ENCODE measurements at places on chromosomes 16 and 17.

DNA sequence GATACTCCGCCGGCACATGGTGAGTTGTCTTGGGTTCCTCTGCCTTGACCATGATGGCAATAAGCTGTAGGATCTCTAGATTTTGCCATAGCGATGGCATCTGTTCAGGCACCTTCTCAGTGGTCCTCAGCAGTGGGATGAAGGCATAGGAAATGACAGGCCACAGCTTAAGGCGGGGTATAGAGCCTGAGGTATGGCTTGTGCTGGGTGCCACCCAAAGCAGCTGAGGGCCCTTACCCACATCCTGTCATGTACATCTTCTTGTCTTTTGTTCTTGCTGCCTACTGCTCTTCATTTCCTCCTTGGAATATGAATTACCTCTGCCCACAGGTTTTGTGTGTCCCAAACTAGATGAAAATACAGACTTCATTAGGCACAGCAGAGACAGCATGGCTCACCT, 29.5 kb downstream of the KAT7 start:
- no peak for DNase-seq

GRCh38 chr16:58418026-58418425, 25.8 kb downstream of the GINS3 start:
- no peak for DNase-seq

DNA sequence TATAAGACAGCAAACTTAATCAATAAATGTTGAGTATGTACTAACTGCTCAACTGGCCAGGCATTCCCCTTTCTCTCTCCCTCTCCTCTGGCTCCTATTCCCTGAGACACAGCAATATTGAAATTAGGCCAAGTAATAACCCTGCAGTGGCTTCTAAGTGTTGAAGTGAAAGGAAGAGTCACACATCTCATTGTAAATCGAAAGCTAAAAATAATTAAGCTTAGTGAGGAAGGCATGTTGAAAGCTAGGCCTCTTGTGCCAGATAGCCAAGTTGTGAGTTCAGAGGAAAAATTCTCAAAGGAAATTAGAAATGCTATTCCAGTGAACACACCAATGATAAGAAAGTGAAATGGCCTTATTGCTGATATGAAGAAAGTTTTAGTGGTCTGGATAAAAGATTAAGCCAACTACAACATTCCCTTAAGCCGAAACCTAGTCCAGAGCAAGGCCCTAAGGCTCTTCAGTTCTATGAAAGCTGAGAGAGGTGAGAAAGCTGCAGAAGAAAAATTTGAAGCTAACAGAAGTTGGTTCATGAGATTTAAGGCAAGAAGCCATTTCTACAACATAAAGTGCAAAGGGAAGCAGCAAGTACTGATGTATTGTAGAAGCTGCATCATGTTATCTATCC, 35.4 kb upstream of the ABCC11 start:
- no peak for DNase-seq

GRCh38 chr17:83054518-83055125, 24.8 kb upstream of the METRNL start:
- DNase-seq = no peak

DNA sequence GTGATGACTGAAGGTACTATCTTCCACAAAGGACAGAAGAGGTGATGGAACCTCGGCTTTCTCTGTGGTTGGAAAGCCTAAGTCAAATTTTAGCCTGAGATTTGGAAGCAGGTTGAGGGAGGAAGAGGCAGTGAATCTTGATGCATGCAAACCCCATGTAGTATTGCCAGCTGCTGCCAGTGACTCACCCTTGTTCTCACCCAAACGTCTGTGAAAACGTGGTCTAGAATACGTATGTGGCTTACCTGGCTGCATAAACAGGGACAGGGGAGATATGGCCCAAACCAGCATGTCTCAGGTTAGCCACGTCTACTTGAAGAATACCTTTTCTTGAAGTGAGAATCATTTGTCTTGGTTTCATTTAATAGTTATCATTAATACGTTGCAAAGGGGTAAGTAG, 438.0 kb upstream of the MAF start:
- DNase-seq = no peak

GRCh38 chr16:85040685-85041084, 13.1 kb downstream of the KIAA0513 start:
- no peak for DNase-seq

GRCh38 chr16:26733710-26734109, 333.0 kb upstream of the C16orf82 start:
- DNase-seq = no peak

DNA sequence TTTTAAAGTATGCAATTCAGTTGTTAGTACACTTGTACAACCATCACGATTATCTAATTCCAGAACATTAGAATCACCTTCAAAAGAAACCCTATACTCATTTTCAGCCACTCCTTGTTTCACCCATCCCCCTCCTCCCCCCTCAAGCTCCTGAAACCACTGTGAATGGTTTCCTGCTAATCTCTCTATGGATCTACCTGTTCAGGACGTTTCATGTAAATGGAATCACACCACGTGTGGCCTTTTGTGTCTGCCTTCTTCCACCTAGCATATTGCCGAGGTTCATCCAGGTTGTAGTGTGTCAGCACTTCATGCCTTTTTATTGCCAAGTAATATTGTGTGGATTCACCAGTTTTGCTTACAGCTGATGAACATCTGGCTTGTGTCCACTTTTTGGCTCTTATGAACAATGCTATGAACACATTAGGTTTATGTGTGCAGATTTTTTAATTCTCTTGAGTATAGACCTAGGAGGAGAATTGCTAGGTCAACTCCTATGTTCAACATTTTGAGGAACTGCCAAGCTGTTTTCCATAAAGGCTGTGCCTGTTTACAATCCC, 17.8 kb downstream of the EIF4A3 start:
- no peak for DNase-seq

DNA sequence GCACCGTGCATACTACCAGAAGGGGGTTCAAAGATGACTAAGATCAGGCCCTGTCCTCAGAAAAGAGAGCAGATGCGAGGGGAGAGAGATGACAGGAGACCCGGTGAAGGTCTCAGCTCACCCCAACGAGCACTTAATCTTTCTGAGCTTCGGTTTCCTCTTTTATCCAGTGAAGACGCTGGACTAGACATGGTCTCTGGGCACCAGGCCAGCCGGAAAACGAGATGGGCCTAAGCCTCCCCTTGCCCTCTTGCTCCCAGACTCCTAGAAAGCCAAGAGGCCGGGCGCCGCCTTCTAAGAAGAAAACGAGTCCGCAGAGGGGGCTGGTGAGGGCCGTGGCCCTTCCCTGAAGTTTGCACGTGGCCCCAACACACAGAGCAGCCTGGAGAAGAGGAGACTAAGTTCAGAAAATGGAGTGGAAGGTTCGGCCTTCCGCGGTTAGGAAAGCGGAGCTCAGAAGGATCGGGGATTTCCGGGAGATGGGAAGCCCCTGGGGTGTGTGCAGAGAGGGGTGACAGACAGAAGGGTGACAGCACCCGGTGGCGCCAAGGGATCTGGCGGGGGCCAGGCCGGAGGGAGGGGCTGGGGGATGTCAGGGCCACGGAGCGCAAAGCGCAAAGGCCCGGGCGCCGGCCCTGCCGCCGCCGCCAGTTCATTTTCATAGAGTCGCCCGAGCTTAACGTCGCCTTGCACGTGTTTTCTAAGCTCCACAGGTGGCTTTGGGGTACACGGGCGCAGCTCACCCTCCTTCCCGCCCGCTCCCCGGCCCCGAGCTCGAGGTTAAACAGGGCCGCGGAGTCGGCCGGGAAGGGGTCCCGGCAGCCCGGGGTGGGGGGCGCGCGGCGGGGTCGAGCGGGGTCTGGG, 42.1 kb upstream of the BHLHA9 start:
- no peak for DNase-seq

GRCh38 chr16:26129997-26130396, 438.2 kb downstream of the HS3ST4 start:
- no peak for DNase-seq

- DNase-seq = peak; percentile 97
Measured at GRCh38 chr17:4263282-4264215, at the start of gene ANKFY1. Gene ANKFY1 (minus strand): TSS chr17:4263979. CDS start chr17:4263941, 38 bp downstream.

DNA sequence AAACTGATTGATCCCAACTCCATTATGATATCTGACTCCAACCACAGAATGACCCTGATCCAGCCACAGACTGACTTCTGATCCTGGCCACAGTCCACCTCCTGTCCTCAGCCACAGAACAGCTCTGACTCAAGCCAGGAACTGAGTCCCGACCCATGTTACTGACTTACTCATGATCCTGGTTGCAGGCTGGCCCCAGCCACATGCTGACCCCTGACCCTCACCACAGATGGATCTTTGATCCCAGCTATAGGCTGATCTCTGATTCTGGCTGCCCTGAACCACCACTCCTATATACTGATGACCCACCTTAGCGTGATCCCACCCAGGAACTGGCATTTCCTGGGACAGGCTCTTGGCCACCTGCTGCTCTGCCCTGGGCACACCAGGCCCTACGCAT, 32.2 kb upstream of the IL21R start:
- no peak for DNase-seq

- DNase-seq = no peak
Measured at GRCh38 chr16:65846210-65846602, 520.3 kb upstream of the CDH5 start.

- DNase-seq = no peak
Measured at GRCh38 chr16:86735727-86736126, 157.4 kb downstream of the FOXL1 start.

DNA sequence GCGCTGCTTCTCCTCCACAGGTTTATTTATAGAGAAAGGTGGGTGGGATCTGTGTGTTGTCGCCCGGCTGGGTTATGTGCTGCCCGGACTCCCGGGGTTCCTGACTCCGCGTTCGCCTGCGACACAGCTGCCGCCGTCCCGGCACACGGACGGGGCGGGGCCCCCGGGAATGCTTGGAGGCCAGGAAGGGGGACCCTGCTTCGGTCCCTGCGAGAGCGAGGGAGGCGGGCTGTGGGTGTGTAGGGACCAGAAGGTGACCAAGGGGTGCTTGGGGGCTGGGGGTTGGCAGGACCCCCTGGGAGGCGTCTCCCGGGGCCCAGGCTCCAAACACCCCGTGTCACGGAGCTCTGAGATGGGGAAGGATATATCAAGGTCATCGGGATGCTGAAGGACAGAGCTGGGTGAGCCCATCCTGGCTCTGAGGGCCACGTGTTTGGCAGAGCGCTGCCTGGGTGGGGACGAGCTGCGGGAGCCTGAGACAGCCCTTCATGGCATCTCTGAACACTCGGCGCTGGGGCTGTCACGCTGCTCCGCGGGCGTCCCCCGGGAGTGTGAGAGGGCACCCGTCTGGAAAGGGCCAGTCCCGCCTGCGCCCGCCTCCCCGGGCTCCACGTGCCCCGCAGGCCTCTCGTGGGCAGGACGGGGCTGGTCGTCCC, 4.2 kb downstream of the CACNA1H start:
- no peak for DNase-seq

DNA sequence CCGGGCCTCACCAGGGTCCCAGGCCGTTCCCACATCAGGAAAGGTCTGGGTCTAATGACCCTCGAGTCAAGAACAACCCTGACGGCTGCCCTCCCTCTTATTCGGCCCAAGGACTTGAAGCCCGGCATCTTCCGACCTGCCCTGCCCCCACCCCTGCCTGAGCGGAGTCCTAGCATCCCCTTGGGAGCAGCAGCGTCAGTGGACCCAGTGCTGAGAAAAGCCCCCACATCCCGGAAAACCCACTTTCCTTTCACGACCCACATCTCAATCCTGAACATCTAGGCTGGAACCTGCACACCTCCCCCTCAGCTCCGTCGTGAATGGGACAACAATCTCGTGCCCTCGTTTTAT, 769 bp downstream of the TMEM88 start:
- no peak for DNase-seq

- no peak for DNase-seq
Measured at GRCh38 chr16:1123525-1124230, 27.6 kb upstream of the C1QTNF8 start.

- DNase-seq = no peak
Measured at GRCh38 chr16:18943414-18943813, 17.2 kb upstream of the SMG1 start.

DNA sequence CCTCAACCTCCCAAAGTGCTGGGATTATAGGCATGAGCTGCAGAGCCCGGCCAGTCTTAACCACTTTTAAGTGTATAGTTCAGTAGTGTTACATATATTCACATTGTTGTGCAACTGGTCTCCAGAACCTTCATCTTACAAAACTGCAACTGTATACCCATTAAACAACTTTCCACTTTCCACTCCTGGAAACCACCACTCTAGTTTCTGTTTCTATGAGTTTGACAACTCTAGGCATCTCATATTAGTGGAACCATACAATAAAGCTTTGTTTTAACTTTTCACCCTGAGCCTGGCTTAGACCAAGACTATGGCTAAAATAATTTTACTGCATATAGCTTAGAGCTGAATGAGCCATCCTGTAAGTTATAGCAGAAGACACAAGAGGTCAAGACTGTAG, 108.0 kb upstream of the GOT2 start:
- no peak for DNase-seq

GRCh38 chr16:62610291-62610690, 574.1 kb upstream of the CDH8 start:
- no peak for DNase-seq

GRCh38 chr16:86878236-86879080, 300.1 kb downstream of the FOXL1 start:
- DNase-seq = no peak

All from stimulated activated CD4-positive, alpha-beta T cell treated with anti-CD3 and anti-CD28 coated beads, Interleukin-12 subunit alpha, Interleukin-12 subunit beta, amount 100 ng/mL, for 24 hours (primary cell).